Transverse colon (tissue), 4 donors: ENCODE measurements at places on chromosomes 13 and 19. TPM values are rescaled to one million over a fixed set of nuclear protein-coding genes. Genes with fewer than 3 reads are reported as not detected.

KLK11 gene
- not detected for total RNA-seq

CPAMD8 gene
- total RNA-seq: 10.2 TPM

PABPC3 gene
- not detected for total RNA-seq

CEACAM20 gene
- not detected for total RNA-seq

ZNF841 gene
- 21.7 TPM for total RNA-seq

PSG1 gene
- total RNA-seq: not detected

IRS2 gene
- total RNA-seq: 72.6 TPM

KCTD12 gene
- 28.3 TPM for total RNA-seq

ZNF708 gene
- 12.7 TPM for total RNA-seq

GRK1 gene
- total RNA-seq: not detected

SYNGR4 gene
- not detected for total RNA-seq

GGN gene
- not detected for total RNA-seq

GPC6 gene
- 0.75 TPM for total RNA-seq
